ENCODE measurements at places on chromosomes 2 and 18.

DNA sequence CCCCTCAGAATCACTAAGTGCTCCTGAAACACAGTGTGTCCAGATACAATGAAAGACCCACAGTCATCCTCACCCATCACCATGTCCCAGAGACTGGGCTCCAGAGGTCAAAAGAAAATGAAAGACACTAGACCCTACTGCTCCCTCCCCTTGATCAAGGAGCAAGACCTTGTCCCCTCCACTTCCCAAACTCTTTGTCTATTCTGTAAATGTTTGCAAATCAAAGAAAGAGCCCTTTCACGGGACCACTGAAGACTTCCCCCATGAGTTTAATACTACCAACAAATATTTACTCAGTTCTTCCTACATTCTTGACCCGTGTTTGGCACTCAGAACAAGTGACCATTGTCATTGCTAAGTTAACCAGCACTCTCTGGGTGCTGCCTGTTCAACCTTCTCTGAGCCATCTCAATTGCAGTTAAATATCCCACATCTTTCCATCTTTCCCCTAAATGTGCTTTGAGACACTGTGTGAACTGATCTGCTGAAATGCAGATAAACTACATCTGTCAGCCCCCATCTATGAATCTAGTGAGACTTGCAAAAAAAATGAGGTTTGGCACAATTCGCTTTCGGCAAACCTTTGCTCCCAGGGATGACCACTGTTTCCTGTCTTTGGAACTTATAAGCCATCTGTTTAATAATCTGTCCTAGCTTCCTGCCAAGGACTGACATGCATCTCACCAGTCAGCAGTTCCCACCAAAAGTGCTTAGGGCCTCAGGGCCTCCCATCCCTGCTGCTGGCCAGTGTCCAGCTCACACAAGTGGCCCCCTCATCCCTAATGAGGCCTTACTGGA, 170.3 kb downstream of the GFPT1 start:
- DNase-seq, result no peak

GRCh38 chr2:65227020-65227455, 593 bp upstream of the ACTR2 start:
- no peak for DNase-seq

- DNase-seq, result no peak
Measured at GRCh38 chr2:158936978-158937377, 31.5 kb upstream of the TANC1 start.

GRCh38 chr18:75248426-75249174, 38.0 kb downstream of the TSHZ1 start:
- DNase-seq, result no peak

DNA sequence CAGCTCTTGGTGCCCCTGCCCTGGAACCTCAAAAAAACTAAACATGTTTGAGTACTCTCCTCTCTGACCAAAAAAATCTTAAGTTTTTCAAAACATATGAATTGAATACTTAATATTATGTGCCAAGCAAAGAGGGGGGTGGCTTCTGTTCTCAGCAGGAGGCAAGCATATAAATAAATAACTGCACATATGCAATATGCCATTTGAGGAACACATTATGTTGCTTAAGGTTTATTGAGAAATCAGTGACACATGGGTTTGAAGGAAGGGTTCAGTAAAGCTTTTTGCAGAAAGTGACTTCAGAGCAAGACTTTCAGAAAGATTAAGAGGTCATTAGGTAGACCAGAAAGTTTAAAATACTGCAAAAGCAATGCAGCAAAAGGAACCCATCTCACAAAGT, 429.2 kb downstream of the TDRD15 start:
- no peak for DNase-seq

DNA sequence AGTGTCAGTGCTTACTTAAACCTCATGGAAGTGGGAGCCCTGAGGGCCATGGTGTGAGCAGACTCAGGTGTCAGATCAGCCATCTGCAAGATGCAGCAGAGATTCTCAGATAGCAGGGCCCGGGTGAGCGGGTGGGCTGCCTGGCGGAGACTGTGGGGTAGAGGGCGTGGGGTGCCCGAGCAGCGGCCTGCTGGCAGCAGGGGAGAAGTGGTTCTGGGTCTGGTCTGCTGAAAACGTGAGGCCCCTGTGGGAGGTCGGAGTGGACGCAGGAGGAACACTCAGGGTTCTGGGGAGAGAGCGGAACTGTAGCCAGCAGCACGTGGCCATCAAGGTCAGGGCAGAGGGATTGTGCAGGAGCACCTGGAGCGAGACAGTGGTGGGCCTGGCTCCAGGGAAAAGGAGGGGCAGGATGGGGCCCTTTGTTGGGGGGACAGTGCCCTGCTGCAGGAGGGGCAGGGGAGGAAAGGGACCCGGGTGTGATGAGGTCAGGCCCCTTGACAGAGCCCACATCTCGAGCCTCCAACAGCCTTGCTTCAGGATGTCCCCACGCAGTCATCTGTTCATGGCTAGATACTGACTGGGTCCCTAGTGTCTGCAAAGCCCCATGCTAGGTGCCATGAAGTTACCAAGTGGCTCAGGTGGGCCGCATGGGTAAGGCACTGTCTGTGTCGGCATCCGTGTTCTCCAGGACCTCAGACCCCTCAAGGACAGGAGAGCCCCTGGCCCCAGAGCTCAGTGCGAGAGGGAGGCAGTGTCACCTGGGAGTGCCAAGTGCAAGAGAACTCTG, 2.7 kb upstream of the ESPNL start:
- DNase-seq, result no peak

- no peak for DNase-seq
Measured at GRCh38 chr2:237283131-237283928, 130.6 kb downstream of the COL6A3 start.

GRCh38 chr18:67608615-67609273, 92.2 kb upstream of the DSEL start:
- DNase-seq, result no peak

GRCh38 chr2:99545066-99545465, 55.2 kb upstream of the REV1 start:
- no peak for DNase-seq

GRCh38 chr18:63619661-63620060, 24.4 kb downstream of the SERPINB4 start:
- DNase-seq, result no peak

DNA sequence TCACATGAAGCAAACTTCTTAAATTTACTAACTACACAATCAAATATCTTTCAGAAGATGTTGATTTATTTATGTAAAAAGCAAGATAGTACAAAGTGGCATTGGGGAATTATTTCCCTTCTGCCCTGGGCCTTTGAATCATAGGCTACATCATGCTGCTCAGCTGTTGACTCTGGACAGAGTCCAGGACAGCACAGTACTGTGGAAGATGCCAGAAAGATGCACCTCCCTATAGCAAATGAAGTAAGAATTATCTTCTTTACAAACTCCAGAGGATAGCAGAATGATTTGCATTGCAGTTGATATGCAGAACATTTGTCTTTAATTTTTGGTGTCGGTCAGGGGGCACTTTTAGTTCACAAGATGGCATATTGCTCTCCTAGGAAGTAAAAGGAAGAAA, 1354.5 kb upstream of the ZEB2 start:
- no peak for DNase-seq

DNA sequence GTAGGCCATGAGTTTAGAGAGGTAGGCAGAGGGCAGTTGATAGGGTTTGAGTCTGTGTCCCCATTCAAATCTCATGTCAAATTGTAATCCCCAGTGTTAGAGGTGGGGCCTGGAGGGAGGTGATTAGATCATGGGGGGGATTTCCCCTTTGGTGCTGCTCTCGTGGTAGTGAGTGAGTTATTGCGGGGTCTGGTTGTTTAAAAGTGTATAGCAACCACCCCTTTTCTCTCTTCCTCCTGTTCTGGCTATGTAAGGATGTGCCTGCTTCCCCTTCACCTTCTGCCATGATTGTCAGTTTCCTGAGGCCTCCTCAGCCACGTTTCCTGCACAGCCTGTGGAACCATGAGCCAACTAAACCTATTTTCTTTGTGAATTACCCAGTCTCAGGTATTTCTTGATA, 25.5 kb downstream of the MARCHF4 start:
- DNase-seq, result no peak

DNA sequence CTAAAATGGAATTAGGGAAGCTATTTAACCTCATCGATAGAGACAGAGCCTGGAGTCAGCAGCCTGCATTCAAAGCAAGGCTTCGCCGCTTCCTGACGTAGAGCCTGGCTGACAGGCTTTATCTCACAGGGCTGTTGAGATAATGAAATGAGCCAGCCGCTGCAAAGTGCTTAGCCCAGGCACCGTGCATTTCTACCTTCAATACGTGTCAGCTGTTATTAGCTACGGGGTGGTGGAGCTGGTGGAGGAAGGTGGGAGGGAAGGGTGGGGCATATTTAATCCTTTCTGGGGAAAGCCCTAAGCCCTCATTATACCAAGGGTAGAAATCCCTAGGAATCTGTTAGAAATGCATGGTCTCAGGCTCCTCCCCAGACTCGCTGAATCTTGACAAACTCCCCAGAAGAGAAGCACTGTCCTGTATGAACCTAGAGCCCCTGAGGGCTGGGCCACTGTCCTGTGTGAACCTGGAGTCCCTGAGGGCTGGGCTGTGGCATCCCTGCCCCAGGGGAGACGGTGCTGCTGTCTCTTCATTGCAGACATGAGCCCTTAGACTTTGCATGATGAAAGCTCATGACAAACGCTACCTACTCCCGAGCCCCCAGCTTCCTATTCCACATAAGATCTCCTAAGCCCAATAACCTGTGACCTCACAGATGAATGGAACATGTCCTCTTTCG, 72.4 kb downstream of the ALPK2 start:
- DNase-seq, result no peak

DNA sequence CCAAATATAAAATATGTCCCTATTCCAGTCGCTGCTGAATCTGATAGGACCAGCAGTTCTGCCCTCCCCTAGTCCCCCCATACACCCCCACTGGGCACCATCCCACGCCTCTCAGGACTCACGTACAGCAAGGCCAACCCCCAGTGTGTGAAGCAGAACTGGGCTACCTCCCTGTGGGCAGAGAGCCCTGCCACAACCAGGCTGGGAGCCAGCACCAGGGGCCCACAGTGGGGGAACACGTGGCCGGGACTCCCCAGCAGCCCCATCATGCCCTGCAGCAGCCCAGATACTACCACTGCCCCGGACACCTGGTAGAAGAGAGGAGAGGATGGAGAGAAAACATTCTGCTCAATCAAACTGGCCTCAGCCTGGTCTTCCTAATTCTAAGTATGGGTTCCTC, 1.3 kb downstream of the SLC23A3 start:
- DNase-seq, result no peak

DNA sequence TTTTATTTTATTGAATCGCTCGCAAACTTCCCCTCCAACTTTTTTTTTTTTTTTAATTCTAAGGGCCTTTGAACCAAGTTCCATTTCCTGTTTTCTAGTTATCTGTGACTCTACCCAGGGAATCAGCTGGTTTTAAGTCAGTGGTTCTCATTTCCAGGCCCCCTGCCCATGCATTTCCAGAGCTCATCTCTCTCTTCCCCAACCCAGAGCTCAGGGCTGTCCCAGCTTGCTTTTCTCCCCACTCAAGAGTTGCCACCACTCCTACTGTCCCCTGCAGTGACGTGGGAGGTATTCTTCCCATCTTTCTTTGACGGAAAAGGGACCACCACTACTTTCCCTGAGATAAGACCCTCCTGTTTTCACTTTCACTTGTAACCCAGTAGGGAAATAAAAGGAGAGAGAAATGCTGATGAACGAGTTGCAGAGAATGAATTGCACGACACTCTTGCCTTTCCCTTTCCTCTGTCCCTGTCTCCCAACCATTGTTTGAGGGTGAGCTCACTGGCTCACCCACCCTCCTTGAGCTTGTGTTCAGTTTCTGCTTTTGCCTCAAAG, 42.1 kb downstream of the TET3 start:
- no peak for DNase-seq

- DNase-seq, result no peak
Measured at GRCh38 chr2:6231166-6231565, 539.0 kb downstream of the SOX11 start.

GRCh38 chr2:18526429-18526828, 34.0 kb downstream of the RDH14 start:
- DNase-seq, result no peak

GRCh38 chr2:10447895-10448575, at the start of gene ODC1:
Gene ODC1 (minus strand): TSS chr2:10448327. CDS start chr2:10445032, 3,295 bp downstream.
- DNase-seq, result peak; percentile 94

DNA sequence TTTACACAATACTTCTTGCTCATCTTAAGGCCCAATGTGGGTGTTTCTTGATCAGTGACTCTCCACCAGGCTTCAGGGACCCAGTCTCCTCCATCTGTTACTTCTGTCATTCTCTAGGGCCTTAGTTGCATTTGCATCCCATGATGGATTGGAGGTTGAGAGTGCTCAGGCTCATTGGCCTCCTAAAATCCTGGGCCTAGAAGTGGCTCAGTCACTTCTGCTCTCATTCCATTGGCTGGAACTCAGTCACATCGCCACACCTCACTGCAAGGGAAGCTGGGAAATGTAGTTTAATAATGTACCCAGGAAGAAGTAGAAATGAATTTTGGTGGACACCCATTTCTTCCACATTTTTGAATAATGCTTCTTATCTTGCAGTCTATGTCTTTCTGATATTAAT, 223.5 kb downstream of the HRH4 start:
- no peak for DNase-seq

DNA sequence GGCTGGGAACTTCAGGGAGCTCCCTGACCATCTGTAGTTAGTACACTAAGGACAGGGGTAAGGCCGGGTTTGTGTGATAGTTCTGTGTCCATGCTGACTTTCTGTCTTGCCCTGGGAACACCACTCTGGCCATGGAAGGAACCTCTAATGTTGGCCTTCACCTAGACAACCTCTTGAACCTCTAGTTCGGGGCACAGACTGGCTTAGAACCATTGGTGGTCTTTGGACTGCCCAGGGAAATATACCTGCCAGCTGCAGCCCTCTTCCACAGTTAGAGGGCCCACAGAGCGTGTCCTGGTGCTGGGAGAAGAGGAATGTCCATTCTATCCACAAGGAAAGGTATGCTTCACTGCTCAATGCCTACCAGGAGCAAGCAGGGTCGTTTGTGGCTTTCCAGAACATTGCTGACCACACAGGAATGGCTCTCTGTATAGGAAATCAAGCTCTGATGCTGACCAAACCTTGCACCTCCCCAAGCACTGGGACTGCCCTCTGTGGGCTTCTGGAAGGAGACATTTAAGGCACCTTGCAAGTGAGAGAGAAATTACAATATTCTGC, 318.8 kb upstream of the EPAS1 start:
- no peak for DNase-seq

- no peak for DNase-seq
Measured at GRCh38 chr2:216736326-216736725, 41.0 kb upstream of the IGFBP5 start.
